ENCODE measurements at places on chromosomes 12 and 14. TPM values are rescaled to one million over a fixed set of nuclear protein-coding genes. Genes with fewer than 3 reads are reported as not detected.

The USP44 gene
- 2.6 TPM for polyA plus RNA-seq

The DAO gene
- 35.5 TPM for polyA plus RNA-seq

The ZBTB42 gene
- polyA plus RNA-seq = not detected

The RNF212B gene
- not detected for polyA plus RNA-seq

The LMNTD1 gene
- polyA plus RNA-seq = not detected

The ATF7 gene
- polyA plus RNA-seq = 3.7 TPM

The CACNA2D4 gene
- polyA plus RNA-seq = not detected

The BDKRB2 gene
- not detected for polyA plus RNA-seq

The ITGB7 gene
- not detected for polyA plus RNA-seq

The GPD1 gene
- polyA plus RNA-seq = 3.1 TPM

The SMOC1 gene
- 0.23 TPM for polyA plus RNA-seq

The ERBB3 gene
- 0.07 TPM for polyA plus RNA-seq

The TAS2R20 gene
- not detected for polyA plus RNA-seq

The TMEM63C gene
- polyA plus RNA-seq = 0.29 TPM

The LUM gene
- polyA plus RNA-seq = not detected

The GALNT8 gene
- 79.6 TPM for polyA plus RNA-seq

The PAX9 gene
- not detected for polyA plus RNA-seq

The FSCB gene
- polyA plus RNA-seq = not detected

The POTEM gene
- polyA plus RNA-seq = not detected

The PRH2 gene
- polyA plus RNA-seq = not detected

The C14orf39 gene
- not detected for polyA plus RNA-seq

The FGD4 gene
- 37.9 TPM for polyA plus RNA-seq

The SLC2A13 gene
- polyA plus RNA-seq = 29.9 TPM

The METAP2 gene
- polyA plus RNA-seq = 67.2 TPM

The EEA1 gene
- 26.4 TPM for polyA plus RNA-seq

The ASB2 gene
- not detected for polyA plus RNA-seq

The ADAM21 gene
- 2.4 TPM for polyA plus RNA-seq

The NEUROD4 gene
- not detected for polyA plus RNA-seq

The NGB gene
- polyA plus RNA-seq = 0.59 TPM

The LBHD2 gene
- not detected for polyA plus RNA-seq

The EEF1AKMT3 gene
- 2.8 TPM for polyA plus RNA-seq

The CLEC6A gene
- polyA plus RNA-seq = not detected

The KRT8 gene
- polyA plus RNA-seq = not detected

The WNT1 gene
- not detected for polyA plus RNA-seq

The SYCP3 gene
- polyA plus RNA-seq = 6.0 TPM

The ERH gene
- 122 TPM for polyA plus RNA-seq

The ESPL1 gene
- not detected for polyA plus RNA-seq

The TMEM52B gene
- not detected for polyA plus RNA-seq

The RNASE3 gene
- polyA plus RNA-seq = 2.3 TPM

The KIF21A gene
- polyA plus RNA-seq = 305 TPM

The SCARB1 gene
- 0.88 TPM for polyA plus RNA-seq

The TOMM20L gene
- not detected for polyA plus RNA-seq

Measured in Purkinje cell (primary cell).